ENCODE measurements at places on chromosomes 5 and 9. TPM values are rescaled to one million over a fixed set of nuclear protein-coding genes. Genes with fewer than 3 reads are reported as not detected.
A peak's percentile ranks its signal among the peaks of the same experiment; 100 is the strongest.

DNA sequence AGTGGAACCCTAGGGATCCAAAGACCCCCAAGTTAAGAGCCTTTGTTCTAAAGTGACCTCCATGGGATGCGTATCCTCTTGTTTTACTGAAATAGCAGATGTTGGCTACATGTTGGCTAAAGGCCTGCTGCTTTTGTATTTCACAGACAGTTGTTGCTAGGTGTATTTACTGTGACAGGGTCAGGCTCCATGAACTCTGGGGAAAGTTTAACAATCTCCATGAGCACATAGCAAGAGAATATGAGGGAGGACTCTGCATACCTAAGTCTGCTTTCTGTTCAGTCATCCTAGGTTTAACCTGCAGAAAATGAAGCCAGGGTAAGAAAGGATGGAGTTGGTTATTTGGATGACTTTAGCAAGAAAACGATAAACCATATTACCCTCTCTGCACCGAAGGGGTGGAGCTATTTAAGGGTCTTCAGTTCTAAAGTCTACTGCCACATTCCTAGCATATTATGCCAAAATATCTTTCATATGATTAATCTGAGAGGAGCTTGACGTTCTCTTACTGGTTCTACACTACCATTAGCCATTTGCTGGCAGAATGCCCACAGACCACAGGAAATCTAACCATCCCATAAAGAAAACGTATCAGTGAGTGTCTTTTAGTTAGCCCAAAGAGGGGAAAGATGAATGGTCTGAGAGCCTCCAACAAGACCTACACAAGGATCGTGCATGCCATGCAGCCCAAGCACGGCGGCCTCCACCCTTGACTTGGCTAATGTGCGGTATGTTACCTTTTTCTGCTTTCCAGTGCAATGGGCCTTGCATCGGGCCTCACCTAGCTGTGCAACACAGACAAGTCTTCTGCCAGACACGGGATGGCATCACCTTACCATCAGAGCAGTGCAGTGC lies 127.8 kb downstream of the SAXO1 start:
- peak; percentile 58 for DNase-seq

Gene INIP
- 22.9 TPM for total RNA-seq

- peak; percentile 12 for DNase-seq
Observed at GRCh38 chr5:756865-757345, 27.6 kb downstream of the ZDHHC11B start.

DNA sequence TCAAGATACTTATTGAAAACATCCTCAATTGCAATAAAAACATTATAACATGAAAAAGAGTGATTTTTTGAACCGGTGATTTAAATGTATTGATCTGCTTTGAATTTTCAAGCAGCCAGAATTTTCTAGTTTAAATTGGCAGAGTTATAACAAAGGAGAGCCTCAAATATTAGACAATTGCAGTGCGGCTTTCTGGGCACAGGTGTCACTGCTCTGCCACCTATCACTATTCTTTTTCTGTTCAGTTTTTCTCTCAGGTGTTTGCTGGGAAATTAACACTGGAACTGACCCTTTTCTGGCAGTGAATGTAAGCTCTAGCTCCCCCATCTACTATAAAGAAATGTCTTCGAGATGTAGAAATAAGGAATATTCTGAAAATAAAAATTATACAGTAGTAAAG lies 23.0 kb downstream of the ZBED3 start:
- DNase-seq, result no peak

DNA sequence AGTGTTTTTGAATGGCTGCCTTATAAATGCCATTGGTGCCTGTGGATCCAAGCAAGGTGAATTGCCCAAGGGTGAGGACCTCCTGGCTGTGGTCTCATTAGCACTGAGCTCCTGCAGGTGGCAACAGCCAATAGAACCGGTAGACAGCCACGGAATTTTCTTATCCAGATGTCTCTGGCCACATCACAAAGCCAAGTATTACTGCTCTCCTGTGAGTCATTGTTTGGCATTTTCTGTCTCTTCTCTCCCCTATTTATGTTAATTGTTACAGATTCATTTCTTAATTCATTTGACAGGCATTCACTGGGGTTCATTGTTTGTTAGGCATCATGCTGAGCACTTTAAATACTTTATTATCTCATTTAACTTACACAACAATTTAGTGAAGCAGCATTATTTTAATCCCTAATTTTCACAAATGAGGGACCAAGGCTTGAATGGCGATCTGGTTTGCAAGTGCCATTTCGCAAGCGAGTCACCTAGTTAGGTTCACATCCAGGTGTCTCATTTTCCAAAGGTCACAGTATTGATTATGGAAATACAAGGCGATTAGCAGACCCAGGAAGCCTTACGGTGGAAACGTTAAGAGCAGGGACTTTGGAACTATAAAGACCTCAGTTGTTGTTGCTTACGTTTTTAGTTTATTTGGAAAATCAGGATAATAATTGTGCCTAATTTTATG lies 58.2 kb upstream of the DPYSL3 start:
- DNase-seq, result peak; percentile 72

Gene VAV2
- 9.0 TPM for total RNA-seq

Gene WHRN
- total RNA-seq, result 0.76 TPM

Gene CTSV
- total RNA-seq, result not detected

GRCh38 chr5:98401656-98402055 lies 371.8 kb upstream of the RGMB start:
- DNase-seq, result peak; percentile 27

Gene PKD2L2
- total RNA-seq, result not detected

Gene IL13
- total RNA-seq, result not detected

GRCh38 chr5:33322632-33323031 lies 118.1 kb upstream of the TARS1 start:
- no peak for DNase-seq

GRCh38 chr5:139901251-139901575 lies 105.6 kb downstream of the PSD2 start:
- DNase-seq, result no peak

Data from GM23248 (cell line).